ENCODE measurements at places on chromosomes 3 and 15. TPM values are rescaled to one million over a fixed set of nuclear protein-coding genes. Genes with fewer than 3 reads are reported as not detected.

- no peaks in the 10 kb centered on the region for H3K36me3 ChIP-seq
- no peaks in the 10 kb centered on the region for H3K4me1 ChIP-seq
- no peak overlapping the region for H3K4me3 ChIP-seq
Observed at GRCh38 chr3:165259541-165260193, 63.5 kb upstream of the SLITRK3 start.

- DNase-seq = no peak
- H3K36me3 ChIP-seq = no peaks in the 10 kb centered on the region
- no peak overlapping the region for H3K27ac ChIP-seq
- no peak overlapping the region for H3K4me3 ChIP-seq
- H3K4me1 ChIP-seq = no peaks in the 10 kb centered on the region
Observed at GRCh38 chr15:76393614-76394013, 57.0 kb downstream of the ISL2 start.

DNA sequence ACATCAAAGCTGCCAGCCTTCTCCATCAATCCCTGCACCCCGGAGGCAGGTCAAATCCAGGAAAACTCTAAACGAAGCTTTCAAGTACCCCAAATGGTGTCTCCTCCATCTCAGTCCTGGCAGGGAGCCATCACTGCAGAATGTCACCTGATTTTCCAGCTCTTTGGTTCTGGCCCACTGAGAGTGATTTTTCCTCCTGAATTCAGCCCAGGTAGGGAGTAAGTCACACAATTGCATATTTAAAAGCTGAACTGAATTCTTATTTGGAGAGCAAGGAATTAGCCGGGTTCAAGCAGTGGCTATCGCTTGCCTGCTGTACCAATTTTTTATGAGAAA lies 5.3 kb downstream of the RFTN1 start:
- H3K36me3 ChIP-seq = no peaks in the 10 kb centered on the region
- no peak for DNase-seq
- peaks cover 38% of the 10 kb centered on the region for H3K4me1 ChIP-seq
- H3K27me3 ChIP-seq = peaks cover 8% of the 10 kb centered on the region
- no peak overlapping the region for H3K27ac ChIP-seq
- peak overlapping the region; percentile 0 for H3K4me3 ChIP-seq

The TUBGCP5 gene
- 25.1 TPM for total RNA-seq

DNA sequence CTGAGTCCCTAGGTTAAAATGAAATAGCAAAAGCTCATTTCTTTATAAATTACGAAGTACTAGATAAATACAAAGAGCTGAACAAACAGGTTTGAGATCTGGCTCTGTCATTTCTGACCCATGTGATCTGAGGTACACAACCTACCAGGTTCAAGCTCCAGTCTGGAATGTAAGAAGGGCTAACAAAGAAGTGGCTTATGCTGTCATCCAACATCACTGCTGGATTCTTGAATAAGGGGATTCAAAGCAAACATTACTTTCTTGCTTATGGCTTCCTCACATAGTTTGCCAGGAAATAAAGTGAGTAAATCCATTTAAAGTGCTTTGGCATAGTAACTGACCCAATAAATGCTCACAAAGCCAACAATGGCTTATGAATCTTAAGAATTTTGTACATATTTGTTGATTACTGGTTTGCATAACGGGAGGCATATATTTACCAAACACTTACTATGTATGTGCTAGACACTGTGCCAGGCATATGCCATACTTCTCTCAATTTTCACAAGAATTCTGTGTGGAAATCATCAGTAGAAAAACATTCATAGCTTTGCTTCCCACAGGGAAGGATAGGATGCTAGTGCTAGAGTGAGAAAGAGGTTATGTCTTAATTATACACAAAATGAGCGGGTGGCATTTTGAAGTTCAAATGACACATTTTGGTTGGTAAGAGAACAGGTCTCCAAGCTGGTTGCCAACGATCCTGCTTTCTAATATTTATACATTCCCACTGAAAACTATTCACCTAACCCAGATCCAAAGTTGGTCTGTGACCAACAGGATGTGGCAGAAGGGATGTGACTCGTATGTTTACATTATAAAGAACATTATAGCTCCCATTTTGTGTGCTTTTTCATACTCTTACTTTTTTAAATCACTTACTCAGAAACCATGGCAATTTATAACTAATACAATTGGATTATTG lies 38.7 kb upstream of the CSPG5 start:
- no peak overlapping the region for H3K4me3 ChIP-seq
- no peak overlapping the region for H3K27ac ChIP-seq
- no peak for DNase-seq

GRCh38 chr15:44219073-44219472 lies 24.0 kb upstream of the FRMD5 start:
- no peaks in the 10 kb centered on the region for H3K27me3 ChIP-seq
- peaks cover 10% of the 10 kb centered on the region for H3K4me1 ChIP-seq
- H3K4me3 ChIP-seq = no peak overlapping the region
